CD8-positive, alpha-beta memory T cell (primary cell): ENCODE measurements at places on chromosomes 6 and 20. TPM values are rescaled to one million over a fixed set of nuclear protein-coding genes. Genes with fewer than 3 reads are reported as not detected.

DNA sequence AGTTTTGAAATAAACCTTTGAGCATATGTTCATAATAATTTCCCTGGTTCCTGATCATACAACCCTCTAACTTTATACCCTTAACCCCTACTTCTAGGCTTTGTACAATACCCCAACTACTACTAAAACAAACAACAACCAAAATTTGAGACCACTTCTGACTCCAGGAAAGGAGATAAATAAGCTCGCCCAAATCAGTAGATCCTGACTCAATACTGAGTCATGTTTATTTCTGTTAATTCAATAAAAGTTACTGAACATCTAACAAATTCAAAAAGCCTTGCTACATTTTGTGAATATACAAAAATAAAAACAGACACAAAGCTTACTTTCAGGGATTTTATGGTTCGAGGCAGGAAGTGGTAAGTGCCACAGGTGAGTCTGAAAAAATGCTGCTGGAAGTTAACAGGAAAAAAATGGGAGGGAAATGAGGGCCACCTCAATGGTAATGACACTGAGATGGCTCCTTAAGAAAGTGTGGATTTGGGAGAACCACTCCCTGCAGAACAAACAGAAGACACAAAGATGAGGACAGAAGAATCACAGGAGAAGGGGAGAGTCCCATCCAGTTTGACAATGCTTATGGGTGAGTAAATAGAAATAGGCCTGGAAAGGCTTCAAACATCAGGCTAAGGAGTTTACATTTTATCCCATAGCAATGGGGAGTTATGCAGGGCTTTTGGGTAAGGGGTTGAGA, 63.4 kb downstream of the DST start:
- no peak for DNase-seq
- no peaks in the 10 kb centered on the region for H3K27me3 ChIP-seq
- H3K36me3 ChIP-seq = no peaks in the 10 kb centered on the region
- H3K4me3 ChIP-seq = no peak overlapping the region
- no peak overlapping the region for H3K27ac ChIP-seq
- no peaks in the 10 kb centered on the region for H3K4me1 ChIP-seq

DNA sequence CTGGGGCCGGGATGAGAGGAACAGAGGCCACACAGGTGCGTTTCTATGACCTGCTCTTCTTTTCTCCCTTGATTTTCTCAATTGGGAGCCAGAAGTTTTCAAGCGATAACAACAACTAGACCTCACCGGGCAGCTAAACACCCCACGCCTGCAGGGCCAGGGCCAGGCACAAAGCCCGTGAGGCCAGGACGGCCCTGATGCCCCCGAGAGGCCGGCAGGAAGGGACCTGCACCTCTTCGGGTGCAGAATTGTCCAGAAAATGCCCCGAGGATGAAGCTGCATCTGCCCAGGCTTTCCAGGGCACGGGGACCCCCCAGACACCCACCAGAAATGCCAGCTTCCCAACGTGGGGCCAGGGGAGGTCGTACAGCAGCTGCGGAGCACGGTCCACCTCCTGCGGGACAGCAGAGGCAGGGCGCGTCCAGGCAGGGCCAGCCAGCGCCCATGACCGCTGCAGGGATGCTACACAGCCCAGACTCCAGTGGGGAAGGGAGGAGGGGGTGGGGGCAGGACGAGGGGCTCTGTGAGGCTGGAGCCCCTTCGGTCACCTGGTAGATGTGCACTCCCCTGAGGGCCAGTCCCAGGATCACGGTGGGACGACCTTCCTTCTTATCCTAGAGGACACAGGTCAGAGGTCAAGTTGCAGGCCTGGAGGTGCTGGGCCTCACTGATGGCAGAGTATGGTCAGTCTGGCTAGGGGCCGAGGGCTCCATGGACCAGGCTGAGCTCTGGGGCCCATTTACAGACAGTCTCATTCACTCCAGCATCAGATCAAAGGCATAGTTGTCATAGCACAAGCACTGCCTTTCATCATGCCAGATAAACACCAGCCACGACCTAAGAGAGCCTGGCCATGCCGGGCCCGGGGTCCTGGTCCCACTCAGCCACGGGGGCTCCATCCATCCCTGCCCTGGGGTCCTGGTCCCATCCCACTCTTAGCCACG, 16.4 kb downstream of the FRMD1 start:
- no peak for DNase-seq
- no peak overlapping the region for H3K4me3 ChIP-seq
- H3K36me3 ChIP-seq = no peaks in the 10 kb centered on the region

DNA sequence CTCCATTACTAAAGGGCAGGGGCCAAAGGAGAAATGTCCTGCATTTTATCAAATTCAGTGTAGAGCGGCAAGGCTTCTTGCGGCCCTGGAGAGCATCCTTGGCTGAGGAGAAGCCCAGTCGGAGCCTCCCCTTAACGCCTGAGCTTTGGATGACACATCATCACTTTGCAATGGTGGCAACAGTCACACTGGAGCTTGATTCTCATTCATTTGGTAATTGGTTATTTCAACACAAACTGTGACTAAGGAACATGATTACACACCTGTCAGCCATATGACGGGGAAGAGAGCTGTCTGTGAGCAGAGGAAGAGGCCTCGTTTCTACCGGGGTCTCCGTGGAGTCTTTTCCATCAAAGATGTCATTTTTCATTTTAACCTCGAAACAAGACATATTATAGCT, 81.4 kb downstream of the SOBP start:
- DNase-seq = no peak
- H3K4me1 ChIP-seq = no peaks in the 10 kb centered on the region
- H3K36me3 ChIP-seq = no peaks in the 10 kb centered on the region
- H3K27ac ChIP-seq = no peak overlapping the region

GRCh38 chr6:21665392-21666200, 72.0 kb downstream of the SOX4 start:
- H3K27me3 ChIP-seq = peaks cover 24% of the 10 kb centered on the region
- H3K27ac ChIP-seq = no peak overlapping the region
- no peak for DNase-seq
- H3K36me3 ChIP-seq = no peaks in the 10 kb centered on the region

- peak overlapping the region; percentile 59 for H3K27ac ChIP-seq
- H3K36me3 ChIP-seq = no peaks in the 10 kb centered on the region
- H3K4me1 ChIP-seq = peaks cover 21% of the 10 kb centered on the region
- peak overlapping the region; percentile 52 for H3K4me3 ChIP-seq
Measured at GRCh38 chr6:32664827-32665362, 1.6 kb downstream of the HLA-DQB1 start.

DNA sequence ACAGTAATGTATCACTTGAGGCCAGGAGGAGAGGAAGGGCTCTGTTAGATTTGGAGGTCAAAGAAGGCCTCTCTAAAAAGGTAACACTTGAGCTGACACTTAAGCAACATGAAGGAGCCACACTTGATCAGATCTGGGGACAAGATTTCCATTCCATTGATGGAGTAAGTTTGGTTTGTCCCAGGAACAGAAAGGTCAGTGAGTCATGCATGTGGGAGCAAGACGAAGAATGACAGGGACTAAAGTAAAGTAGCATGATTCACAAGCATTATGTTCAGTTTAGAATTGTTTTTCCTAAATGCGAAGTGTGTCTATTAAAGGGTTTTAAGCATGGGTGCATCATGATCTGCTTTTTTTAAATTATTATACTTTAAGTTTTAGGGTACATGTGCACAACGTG, 47.4 kb downstream of the COL21A1 start:
- no peaks in the 10 kb centered on the region for H3K36me3 ChIP-seq
- H3K27ac ChIP-seq = no peak overlapping the region
- H3K27me3 ChIP-seq = no peaks in the 10 kb centered on the region

DNA sequence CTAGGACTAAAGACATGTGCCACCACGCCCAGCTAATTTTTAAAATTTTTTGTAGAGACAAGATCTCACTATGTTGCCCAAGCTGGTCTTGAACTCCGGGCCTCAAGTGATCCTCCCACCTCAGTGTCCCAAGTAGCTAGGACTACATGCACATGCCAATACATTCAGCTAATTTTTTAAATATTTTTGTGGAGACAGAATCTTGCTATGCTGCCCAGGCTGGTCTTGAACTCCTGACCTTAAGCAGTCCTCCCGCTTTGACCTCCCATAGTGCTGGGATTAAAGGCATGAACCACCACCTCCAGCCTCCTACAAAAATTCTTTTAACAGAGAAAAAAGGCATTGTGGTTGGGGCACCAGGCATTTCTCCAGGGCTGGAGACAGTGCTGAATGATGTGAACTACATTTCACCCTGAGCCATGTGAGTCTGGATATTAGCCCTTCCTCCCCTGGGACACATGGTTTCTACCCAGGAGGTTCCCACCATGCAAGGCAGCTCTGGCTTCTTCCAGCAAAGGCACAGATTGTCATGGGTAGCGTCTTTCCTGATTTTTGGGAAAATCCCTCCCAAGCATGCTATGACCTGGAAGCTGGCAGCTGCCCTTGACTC, 36.3 kb upstream of the CMTR1 start:
- H3K4me1 ChIP-seq = no peaks in the 10 kb centered on the region
- no peaks in the 10 kb centered on the region for H3K27me3 ChIP-seq
- no peak for DNase-seq
- no peak overlapping the region for H3K4me3 ChIP-seq
- H3K36me3 ChIP-seq = peaks cover 7% of the 10 kb centered on the region
- H3K27ac ChIP-seq = no peak overlapping the region

DNA sequence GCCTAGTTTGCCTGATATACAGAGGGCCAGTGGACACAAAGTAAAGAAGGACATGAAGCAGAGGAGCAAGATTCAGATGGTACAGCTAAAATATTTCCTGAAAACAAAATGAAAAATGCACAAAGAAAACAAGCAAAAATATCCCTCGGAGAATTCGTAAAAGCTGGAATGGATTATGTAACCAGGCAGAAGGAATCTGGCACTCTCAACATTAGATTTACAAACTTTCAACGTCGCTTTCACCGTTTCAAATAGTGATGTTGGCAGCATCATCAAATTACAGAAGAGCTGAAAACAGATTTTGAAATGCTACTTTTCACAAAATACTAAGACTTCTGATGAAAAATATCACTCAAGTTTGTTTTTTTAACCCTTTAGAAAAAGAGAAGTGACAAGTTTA, 11.7 kb downstream of the SMLR1 start:
- no peak for DNase-seq
- no peaks in the 10 kb centered on the region for H3K27me3 ChIP-seq
- H3K36me3 ChIP-seq = no peaks in the 10 kb centered on the region
- no peak overlapping the region for H3K4me3 ChIP-seq

GRCh38 chr6:136736281-136736960, 55.9 kb downstream of the MAP3K5 start:
- no peaks in the 10 kb centered on the region for H3K27me3 ChIP-seq
- H3K27ac ChIP-seq = no peak overlapping the region
- no peaks in the 10 kb centered on the region for H3K4me1 ChIP-seq
- H3K4me3 ChIP-seq = no peak overlapping the region
- no peak for DNase-seq

DNA sequence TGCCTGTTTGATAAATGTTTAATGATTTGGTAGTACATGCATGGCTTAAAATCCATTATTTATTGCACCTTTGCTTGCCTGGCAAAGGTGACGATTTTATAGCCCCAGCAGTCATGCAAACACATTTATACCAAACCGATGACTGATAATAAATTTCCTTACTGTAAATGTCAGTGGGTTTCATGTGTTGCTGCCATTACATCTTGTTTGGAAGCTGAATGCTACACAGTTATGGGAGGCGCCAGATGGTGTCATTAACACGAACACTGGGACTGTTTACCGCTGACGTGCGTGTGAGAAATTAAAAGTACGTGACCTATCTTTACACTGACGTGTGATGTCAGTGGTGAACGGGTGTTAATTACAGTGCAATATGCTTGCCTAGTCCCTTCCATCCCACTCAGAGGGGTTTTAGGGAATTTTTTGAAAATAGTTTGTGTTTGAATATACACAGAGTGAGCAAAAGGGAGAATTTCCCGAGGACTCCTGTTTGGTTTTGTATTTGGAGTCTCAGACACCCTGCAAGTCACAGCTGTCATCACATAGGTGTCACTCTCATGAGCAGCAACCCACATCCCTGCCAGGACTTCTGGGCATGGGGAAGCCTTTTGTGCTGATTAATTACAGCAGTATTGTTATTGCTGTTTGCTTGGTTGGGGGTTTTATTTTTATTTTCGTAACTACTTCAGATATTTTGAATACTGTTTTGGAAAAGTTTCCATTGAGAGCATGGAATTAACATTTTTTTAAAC, 151.8 kb upstream of the INSM1 start:
- H3K27me3 ChIP-seq = no peaks in the 10 kb centered on the region
- H3K4me1 ChIP-seq = no peaks in the 10 kb centered on the region
- no peak overlapping the region for H3K4me3 ChIP-seq

- H3K4me1 ChIP-seq = no peaks in the 10 kb centered on the region
- H3K27me3 ChIP-seq = no peaks in the 10 kb centered on the region
- no peak overlapping the region for H3K27ac ChIP-seq
- DNase-seq = no peak
- no peaks in the 10 kb centered on the region for H3K36me3 ChIP-seq
- no peak overlapping the region for H3K4me3 ChIP-seq
Measured at GRCh38 chr6:69232008-69232407, 564.8 kb downstream of the LMBRD1 start.

DNA sequence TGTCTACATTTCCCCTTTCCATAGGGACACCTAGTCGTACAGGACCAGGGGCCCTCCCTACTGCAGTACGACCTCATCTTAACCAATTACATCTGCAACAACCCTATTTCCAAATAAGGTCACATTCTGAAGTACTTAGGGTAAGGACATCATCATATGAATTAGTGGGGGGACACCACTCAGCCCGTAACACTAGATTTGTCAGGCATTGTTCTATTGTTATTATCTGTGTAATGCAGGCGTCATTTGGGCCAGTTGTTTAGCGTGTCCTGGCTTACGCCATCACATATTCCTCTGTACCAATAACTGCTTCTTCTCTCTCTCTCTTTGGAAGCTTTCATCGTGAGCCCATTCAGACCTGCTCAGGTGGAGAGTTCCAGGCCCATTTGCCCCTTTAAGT, 89.3 kb downstream of the CAP2 start:
- H3K27ac ChIP-seq = no peak overlapping the region
- no peaks in the 10 kb centered on the region for H3K36me3 ChIP-seq
- DNase-seq = no peak
- H3K27me3 ChIP-seq = peaks cover 4% of the 10 kb centered on the region
- no peak overlapping the region for H3K4me3 ChIP-seq
- H3K4me1 ChIP-seq = no peaks in the 10 kb centered on the region

GRCh38 chr20:22720206-22720605, 135.8 kb upstream of the FOXA2 start:
- H3K4me3 ChIP-seq = no peak overlapping the region
- no peak overlapping the region for H3K27ac ChIP-seq
- no peaks in the 10 kb centered on the region for H3K36me3 ChIP-seq
- no peak for DNase-seq
- H3K27me3 ChIP-seq = no peaks in the 10 kb centered on the region
- no peaks in the 10 kb centered on the region for H3K4me1 ChIP-seq

GRCh38 chr20:9185511-9185910, 116.6 kb downstream of the PLCB4 start:
- no peak overlapping the region for H3K4me3 ChIP-seq
- no peak for DNase-seq
- no peak overlapping the region for H3K27ac ChIP-seq
- H3K27me3 ChIP-seq = no peaks in the 10 kb centered on the region

GRCh38 chr20:50919567-50919966, 11.7 kb downstream of the ADNP start:
- H3K27ac ChIP-seq = no peak overlapping the region
- peaks cover 4% of the 10 kb centered on the region for H3K36me3 ChIP-seq
- no peaks in the 10 kb centered on the region for H3K27me3 ChIP-seq
- peaks cover 66% of the 10 kb centered on the region for H3K4me1 ChIP-seq
- no peak overlapping the region for H3K4me3 ChIP-seq

GRCh38 chr6:71513036-71513435, 224.4 kb downstream of the OGFRL1 start:
- no peaks in the 10 kb centered on the region for H3K36me3 ChIP-seq
- no peak for DNase-seq
- H3K27me3 ChIP-seq = no peaks in the 10 kb centered on the region

Gene ZBTB2
- total RNA-seq = 24.3 TPM

Gene MLIP
- not detected for total RNA-seq

Gene SPATS1
- total RNA-seq = not detected

Gene OR2H1
- total RNA-seq = not detected

Gene TNFRSF21
- total RNA-seq = 1.7 TPM

Gene HMGCLL1
- not detected for total RNA-seq

Gene SGK2
- 0.24 TPM for total RNA-seq

Gene SAMD10
- total RNA-seq = 19.3 TPM
